ENCODE measurements at places on chromosomes 7 and 10.

- DNase-seq = no peak
These were observed 78.6 kb upstream of the DYNC1I1 start for GRCh38 chr7:95693551-95694333.

- DNase-seq = no peak
These were observed 131.0 kb downstream of the KAT6B start for GRCh38 chr10:74957285-74957961.

GRCh38 chr7:22108151-22108845 lies 162.6 kb upstream of the CDCA7L start:
- no peak for DNase-seq

DNA sequence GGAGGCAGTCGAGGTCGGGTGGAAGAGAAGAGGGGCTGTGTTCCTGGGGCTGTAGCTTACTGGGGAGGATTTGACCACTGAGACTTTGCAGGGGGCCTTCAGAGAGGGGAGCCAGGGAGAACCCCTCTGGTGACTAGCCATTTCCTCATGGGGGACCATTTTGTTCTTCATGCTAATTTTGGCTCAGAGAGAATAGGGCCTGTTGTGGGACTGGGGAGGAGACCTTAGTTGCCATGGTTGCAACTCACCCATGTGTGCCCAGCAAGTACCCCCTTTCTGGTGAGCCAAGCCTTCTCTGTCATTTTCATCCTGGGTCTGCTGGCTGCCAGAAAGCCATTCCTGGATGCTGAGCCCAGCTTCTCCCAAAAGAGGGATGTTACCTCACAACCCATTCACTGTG lies 120.9 kb downstream of the GRK5 start:
- no peak for DNase-seq

DNA sequence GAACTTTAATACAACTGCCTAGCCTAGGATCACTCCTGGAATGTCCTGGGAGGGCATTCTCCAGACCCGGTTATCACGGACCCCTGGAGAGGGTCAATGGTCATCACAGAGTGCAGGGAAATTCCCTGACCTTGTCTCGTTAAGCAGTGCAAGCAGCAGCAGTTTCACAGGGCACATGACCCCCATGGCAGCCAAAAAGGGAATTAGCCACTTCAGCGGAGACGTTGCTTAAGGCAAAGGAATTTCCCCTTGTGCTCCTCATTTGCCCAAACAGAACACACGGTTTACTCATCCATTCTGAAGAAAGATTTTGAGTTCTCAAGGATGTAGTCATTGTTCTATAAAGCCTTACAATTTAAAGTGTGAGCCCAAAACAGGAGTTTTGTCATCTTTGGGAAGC lies 260.3 kb downstream of the SNX13 start:
- DNase-seq = no peak

DNA sequence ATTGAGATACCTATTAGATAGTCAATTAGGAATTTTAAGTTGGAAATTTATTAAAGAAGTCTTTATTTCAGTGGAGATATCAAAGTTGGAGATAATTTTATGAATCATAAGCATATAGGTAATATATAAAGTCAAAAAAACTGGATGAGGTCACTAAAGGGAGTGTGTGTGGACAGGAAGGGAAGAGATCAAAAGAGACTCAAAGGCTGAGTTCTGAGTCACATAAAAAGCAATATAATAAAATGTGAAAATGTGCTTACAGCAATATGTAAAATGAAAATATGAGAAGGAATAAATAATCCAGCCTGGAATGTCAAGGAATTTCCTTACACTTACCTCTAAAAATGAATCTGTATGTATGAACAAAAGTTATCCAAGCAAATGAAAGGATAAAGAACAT lies 583.3 kb upstream of the SORCS1 start:
- DNase-seq = no peak

- DNase-seq = no peak
These were observed 41.6 kb downstream of the CALML5 start for GRCh38 chr10:5457741-5458140.

- no peak for DNase-seq
These were observed 224.6 kb upstream of the PITRM1 start for GRCh38 chr10:3397231-3397630.

DNA sequence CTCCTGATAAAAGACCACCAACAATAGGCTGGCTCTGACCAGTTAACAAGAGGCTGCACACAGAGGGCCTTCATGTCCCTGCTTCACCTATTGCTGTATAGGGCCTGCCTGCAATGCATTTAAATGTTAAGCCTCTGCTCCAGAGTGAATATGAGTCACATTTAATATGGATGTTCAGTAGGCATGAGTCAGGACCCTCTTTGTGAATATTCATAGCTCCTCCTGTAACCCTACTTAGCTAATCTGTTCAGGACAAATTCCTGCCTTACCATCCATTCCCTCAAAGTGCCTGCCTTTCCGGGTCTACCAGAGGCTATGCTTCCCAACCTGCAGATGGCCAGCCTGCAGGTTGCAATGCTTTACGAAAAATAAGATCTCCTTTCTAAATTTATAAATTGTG lies 32.5 kb downstream of the ARHGAP22 start:
- no peak for DNase-seq

- no peak for DNase-seq
These were observed 150.5 kb downstream of the CYP26A1 start for GRCh38 chr10:93224005-93224779.

DNA sequence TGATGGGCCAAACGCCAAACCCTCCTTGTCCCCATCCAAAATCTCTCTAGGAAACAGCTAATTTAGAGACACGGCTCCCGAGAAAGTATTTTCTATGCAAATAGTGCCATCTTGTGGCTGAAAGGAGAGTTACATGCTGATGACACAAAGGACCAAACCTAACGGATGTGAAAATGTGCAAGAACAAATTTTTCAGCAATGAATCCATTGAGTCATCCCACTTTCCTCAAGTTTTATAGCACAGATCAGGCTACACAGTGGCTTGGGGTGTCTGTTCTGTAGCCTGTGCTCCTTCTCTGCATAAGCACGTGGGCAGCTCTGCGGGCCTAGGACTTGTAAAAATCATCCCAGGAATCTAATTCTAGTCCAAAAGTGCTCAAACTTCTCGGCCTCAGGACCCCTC lies 154.8 kb upstream of the PRR15 start:
- DNase-seq = peak; percentile 11

- no peak for DNase-seq
These were observed 1.4 kb downstream of the GCK start for GRCh38 chr7:44187636-44188416.

DNA sequence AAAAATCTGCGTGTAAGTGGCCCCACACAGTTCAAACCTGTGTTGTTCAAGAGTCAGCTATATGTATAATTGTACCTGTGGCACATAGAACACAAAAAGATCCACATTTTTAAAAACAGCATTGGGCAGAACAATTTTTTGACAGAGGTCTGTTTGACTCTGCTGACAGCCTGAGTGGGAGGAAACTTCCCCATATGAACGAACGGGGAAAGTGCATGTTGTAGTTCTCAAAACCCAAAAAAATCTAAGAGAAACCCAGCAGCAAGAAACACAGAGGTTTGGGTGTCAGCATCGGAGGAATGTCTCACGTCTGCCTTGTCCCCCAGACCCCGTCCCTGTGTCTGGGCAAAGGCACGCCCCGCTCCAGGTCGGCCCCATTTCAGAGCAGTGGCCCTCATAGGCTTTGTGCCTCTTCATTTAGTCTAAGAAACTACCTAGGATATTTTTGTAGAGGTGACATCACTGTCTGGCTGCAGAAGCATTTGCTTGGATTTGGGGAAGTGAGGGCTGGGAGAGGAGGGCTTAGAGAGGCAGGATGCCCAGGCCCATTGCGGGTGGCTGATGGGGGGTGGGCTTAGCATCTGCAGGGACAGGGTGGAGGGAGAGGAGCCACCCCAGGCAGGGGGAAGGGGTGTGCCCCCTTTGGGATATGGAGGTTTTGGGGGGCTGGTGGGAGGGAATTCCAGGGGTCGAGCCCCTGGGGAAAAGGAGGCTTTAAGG lies 11.0 kb downstream of the CUX1 start:
- no peak for DNase-seq

DNA sequence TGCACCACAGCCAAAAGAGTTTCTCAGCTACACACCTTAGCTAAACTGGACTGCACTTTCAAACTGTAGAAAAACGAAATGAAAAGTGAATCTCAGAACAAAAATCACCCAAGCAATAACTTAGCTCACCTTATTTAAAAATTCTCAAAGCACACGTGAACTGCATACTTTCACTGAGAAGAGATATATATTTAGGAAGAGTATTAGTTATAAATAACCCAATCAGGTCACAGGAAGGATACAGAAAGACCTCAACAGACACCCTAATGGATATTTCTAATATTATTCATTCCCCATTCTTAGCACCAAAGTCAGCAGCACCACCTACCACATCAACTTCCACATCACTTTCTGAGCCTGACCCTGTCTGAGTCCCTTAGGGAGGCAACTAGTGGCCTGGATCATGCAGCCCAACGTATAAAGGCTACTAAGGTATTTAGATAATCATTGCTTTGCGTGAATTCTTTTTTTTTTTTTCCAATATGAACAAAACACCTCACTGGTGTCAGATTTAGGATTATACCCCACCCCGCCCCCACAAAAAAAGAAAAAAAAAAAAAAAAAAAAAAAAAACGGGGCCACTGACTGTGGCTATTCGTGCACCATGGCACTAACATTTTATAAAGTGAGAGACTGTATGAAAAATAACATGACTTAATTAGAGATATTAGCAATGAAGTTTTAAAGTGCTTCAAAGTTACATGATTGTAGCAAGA lies 2.6 kb downstream of the ABI1 start:
- DNase-seq = no peak

DNA sequence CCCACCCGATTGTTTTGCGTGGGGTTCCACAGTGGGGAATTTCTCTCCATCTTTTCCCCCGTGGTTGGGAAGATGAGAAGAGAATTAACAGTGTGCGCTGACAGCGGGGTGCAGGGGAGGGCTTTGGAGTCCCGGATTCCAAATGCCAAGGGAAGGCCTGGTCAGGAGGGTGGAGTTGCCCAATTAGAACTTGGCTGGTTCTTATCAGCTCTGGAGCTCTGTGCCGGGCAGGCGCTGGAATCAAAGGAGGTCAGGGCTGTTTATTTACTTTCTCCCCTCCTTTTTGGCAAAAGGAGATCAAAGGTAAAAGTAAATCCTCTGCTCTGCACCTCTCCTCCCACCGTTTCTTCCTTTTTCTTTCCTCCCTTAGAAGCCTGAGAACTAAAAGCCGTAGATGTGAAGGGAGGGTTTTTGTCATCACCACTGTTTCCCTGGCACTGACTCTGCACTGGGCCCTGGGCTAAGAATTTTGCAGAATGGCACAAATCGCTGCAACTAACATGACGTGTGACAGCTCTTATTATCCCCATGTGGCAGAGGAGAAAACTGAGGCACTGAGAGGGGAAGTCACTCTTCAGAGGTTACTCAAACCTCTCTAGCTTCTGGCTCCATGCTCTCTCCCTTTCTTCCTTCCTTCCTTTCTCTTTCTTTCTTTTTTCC lies 95.2 kb upstream of the ZNF716 start:
- no peak for DNase-seq

DNA sequence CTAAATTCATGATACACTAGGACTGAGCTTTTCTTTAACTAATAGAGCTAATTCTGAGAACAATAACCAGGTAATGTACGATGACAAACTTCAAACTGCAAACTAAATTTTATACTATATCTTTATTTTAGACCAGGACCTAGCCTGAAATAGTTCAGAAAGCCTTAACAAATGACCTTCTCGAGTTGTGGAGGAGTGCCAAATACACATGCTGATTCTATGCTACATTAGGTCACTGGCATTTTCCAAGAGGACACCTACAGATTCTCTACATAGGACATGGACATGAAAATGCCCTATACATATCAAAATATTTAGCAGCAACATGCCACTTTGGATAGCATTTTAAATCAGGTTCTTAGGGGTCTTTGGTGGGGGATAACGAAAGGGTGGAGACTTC lies 44.0 kb upstream of the LRRTM3 start:
- DNase-seq = no peak

GRCh38 chr10:48670978-48671913 lies 13.4 kb upstream of the WDFY4 start:
- no peak for DNase-seq

- no peak for DNase-seq
These were observed 19.9 kb downstream of the IDE start for GRCh38 chr10:92553959-92554358.

DNA sequence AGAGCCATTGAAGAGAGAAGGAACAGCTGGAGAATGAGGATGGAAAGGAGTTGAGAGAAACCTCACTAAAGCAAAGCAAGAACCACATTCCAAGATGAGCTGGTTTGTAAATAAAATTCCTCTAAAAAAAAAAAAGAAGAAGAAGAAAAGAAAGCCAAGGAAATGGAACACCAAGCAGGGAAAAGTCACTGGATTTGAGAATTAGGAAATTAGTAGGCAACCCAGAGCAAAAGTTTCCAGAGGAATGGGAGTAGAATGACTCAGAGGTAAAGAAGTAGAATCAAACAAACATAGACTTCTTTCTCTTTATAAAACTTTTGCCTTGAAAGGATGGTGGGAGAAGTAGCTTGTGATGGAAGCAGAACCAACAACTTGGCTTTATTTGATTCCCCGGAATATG lies 3.9 kb downstream of the CH25H start:
- no peak for DNase-seq

DNA sequence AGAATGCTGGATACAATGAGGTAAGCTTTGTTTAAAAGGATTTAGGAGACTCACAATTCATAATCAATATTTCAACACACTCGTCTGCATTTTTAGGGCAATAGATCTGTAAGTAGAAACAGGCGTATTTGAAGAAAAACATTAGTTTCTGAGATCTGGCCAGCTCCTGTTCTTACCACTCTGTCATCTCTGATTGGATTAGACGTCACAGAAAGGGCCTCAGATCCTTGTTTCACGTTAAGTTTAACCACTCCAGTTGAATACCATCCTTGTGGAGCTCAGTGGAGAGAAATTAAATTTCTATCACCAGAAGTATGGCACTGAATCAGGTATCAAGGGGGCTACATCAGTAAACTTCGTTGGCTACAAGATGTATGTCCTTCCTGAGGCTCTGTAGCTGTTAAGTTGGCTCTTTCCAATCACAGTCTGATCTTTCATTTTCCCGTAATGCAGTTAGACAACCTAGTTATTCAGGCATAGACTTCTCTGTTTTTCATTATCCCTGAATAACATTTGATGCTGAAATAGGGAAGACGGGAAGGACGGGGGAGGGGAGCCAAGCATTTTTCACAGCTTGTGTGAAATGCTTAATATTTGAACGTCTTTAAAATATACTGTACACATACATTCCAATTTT lies 659.2 kb upstream of the GALNT17 start:
- no peak for DNase-seq

DNA sequence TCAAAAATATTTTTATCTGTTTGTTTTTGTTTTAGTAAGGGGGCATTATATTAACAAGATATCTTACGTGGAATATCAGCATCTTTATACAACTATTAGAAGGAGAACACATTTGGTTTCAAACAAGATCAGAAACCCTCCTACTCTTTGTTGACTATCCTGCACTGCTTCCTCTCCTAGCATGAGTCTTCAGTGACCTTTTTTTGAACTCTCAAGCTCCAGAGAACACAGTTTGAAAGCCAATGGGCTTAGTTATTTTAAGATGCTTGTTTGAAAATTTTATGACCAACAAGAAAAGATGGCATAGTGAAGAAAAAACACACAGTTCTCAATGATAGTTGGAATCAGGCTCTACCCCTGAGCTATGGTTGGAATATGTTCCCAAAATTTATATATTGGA lies 37.2 kb upstream of the RTKN2 start:
- no peak for DNase-seq

- DNase-seq = peak; percentile 67
These were observed 2.2 kb downstream of the GNB2 start for GRCh38 chr7:100675581-100676350.

GRCh38 chr7:70098905-70099672 lies 500.8 kb downstream of the AUTS2 start:
- DNase-seq = no peak

GRCh38 chr10:84562592-84562991 lies 234.2 kb downstream of the CCSER2 start:
- DNase-seq = no peak

GRCh38 chr10:21692916-21693315 lies 158.9 kb downstream of the MLLT10 start:
- DNase-seq = no peak
